Activated CD4-positive, alpha-beta memory T cell treated with anti-CD3 and anti-CD28 coated beads, Interleukin-2, amount 10 ng/mL, durations not matched to agents 7 days and 5 days (primary cell): ENCODE measurements at places on chromosomes 5 and 9. TPM values are rescaled to one million over a fixed set of nuclear protein-coding genes. Genes with fewer than 3 reads are reported as not detected.

Gene ACTBL2
- total RNA-seq = not detected

Gene GABRA1
- total RNA-seq = not detected

- peaks cover 33% of the 10 kb centered on the region for H3K4me1 ChIP-seq
- peaks cover 8% of the 10 kb centered on the region for H3K27me3 ChIP-seq
- H3K4me3 ChIP-seq = no peak overlapping the region
- DNase-seq = no peak
- no peak overlapping the region for H3K27ac ChIP-seq
These were observed 24.2 kb upstream of the STOM start for GRCh38 chr9:121394292-121394691.

GRCh38 chr9:94807556-94807955 lies 81.1 kb downstream of the AOPEP start:
- peaks cover 26% of the 10 kb centered on the region for H3K36me3 ChIP-seq
- no peaks in the 10 kb centered on the region for H3K27me3 ChIP-seq
- H3K27ac ChIP-seq = no peak overlapping the region
- no peak for DNase-seq
- no peak overlapping the region for H3K4me3 ChIP-seq

Gene HMMR
- 74.7 TPM for total RNA-seq

Gene SHISAL2B
- not detected for total RNA-seq

GRCh38 chr9:34252016-34252415 lies 73.2 kb downstream of the UBAP1 start:
- no peak for DNase-seq
- no peaks in the 10 kb centered on the region for H3K4me1 ChIP-seq
- H3K27ac ChIP-seq = peak overlapping the region; percentile 16
- H3K36me3 ChIP-seq = peaks cover 55% of the 10 kb centered on the region
- H3K27me3 ChIP-seq = no peaks in the 10 kb centered on the region

Gene TMEM252
- not detected for total RNA-seq

Gene KIF27
- total RNA-seq = 2.3 TPM

DNA sequence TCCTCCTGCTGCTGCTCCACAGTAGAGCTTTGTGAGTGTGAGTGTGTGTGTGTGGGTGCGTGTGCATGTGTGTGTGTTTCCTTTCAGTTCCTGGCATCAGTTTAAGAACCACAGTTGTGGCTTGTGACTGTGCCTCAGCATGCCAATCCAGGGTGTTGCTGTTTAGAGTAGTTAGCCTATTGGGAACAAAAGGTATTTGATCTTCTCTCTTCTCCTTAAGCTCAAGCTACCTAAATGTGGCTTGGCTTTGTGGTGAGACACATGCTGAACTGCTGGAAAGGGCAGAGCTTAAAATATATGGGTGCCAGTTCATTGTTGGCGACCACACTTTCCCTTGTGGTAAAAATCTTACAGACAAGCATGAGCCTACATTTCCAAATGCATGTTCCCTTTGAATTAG lies 116.6 kb upstream of the BNC2 start:
- no peak for DNase-seq
- H3K27ac ChIP-seq = no peak overlapping the region
- no peak overlapping the region for H3K4me3 ChIP-seq
- H3K27me3 ChIP-seq = no peaks in the 10 kb centered on the region
- H3K4me1 ChIP-seq = no peaks in the 10 kb centered on the region

Gene TAS2R1
- not detected for total RNA-seq

DNA sequence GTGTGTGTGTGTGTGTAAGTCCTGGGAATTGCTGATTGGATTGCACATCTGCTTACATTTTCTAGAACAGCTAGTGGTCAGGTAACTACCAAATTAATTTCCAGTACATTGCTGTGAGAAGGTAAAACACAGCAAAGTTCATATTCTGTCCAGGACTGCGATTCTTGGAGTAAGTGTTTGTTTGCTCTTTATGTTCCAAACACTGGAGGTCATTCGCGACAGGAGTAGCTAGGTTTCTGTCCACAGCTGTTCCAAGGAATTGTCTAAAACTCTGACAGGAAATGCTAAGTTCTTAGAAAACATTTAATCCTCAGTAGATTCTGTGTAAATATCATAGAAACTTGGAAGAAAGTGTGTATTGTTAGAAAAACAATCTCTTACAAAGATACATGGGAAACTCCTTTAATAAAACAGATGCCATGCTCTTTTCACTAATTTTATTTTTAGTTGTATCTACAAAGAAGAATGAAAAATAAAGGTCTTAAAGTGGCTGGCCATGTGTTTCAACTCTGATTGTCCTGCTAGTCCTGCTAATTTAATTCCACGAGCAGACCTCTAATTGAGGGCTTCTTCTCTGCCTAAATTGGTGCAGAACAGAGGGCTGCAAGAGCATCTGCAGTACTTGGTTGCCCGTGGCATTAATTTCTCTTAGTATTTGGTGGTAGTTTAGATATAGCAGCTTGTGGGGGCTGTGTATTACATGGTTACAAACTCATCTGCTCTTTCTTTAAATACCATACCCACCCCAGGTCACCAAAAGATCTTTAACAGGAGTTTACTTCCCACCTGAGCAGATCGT lies 464.5 kb downstream of the RASEF start:
- H3K27me3 ChIP-seq = no peaks in the 10 kb centered on the region
- no peak for DNase-seq
- H3K4me1 ChIP-seq = no peaks in the 10 kb centered on the region
- H3K36me3 ChIP-seq = no peaks in the 10 kb centered on the region

Gene SLC4A9
- total RNA-seq = 0.78 TPM

Gene APBA1
- 6.2 TPM for total RNA-seq

DNA sequence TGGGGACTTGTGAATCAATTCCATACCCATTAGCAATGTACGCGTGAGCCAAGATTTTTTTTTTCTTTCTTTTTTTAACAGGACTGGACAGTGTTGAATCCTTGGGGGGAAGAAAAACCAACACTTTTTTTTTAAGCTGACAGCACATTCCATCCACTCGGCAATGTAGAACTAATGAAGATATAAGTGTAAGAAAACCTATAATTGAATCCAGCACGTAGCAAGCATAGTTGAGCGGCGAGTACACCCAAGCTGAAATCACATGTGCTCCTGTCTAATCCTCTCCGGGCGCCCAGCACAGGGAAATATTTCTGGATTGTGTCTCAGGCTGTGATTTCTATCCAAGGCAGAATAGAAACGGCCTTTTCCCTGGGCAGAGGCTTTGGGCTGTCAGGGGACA lies 118.2 kb downstream of the BOD1 start:
- no peak overlapping the region for H3K4me3 ChIP-seq
- no peaks in the 10 kb centered on the region for H3K4me1 ChIP-seq
- H3K27ac ChIP-seq = no peak overlapping the region
- H3K27me3 ChIP-seq = peaks cover 1% of the 10 kb centered on the region
- H3K36me3 ChIP-seq = no peaks in the 10 kb centered on the region
- DNase-seq = no peak

GRCh38 chr5:178769617-178770260 lies 39.3 kb upstream of the ZNF354A start:
- H3K27ac ChIP-seq = no peak overlapping the region
- no peaks in the 10 kb centered on the region for H3K4me1 ChIP-seq
- DNase-seq = no peak
- H3K27me3 ChIP-seq = no peaks in the 10 kb centered on the region
- no peaks in the 10 kb centered on the region for H3K36me3 ChIP-seq

DNA sequence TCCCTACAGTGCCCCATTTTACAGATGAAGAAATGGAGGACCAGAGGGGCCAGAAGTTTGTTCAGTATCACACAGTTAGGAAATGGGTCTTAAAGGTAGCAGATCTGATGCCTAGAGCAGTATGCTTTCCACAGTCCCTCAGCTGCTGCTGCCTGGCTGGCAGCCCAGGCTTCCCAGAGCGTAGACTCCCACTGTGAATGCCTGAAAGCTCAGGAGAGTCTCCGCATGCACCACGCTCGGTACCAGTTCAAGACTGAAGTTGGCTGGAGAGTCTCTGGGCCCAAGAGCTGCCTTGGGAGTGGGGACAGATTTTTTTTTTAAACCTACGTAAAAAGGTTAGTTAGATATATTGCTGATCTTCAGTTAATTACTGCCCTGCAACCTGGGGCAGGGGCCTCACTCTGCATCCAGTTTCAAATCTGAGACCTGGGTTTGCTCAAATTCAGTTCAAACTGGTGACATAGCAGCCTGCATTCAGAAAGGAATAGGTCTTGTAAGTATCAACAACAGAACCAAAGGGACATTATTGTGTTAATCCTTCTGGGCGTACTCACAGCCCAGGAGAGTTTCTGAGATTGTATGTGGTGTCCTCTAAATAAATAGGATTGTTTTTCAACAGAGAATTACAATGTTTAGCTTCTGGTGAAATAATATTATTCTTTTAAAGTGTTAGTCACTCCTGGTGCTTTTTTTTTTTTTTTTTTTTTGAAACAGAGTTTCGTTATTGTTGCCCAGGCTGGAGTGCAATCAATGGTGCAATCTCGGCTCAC lies 8.3 kb downstream of the NANS start:
- no peak overlapping the region for H3K27ac ChIP-seq
- H3K36me3 ChIP-seq = peaks cover 51% of the 10 kb centered on the region
- H3K4me3 ChIP-seq = no peak overlapping the region
- H3K27me3 ChIP-seq = no peaks in the 10 kb centered on the region
- DNase-seq = no peak
- H3K4me1 ChIP-seq = peaks cover 36% of the 10 kb centered on the region

Gene MEIKIN
- 2.2 TPM for total RNA-seq

DNA sequence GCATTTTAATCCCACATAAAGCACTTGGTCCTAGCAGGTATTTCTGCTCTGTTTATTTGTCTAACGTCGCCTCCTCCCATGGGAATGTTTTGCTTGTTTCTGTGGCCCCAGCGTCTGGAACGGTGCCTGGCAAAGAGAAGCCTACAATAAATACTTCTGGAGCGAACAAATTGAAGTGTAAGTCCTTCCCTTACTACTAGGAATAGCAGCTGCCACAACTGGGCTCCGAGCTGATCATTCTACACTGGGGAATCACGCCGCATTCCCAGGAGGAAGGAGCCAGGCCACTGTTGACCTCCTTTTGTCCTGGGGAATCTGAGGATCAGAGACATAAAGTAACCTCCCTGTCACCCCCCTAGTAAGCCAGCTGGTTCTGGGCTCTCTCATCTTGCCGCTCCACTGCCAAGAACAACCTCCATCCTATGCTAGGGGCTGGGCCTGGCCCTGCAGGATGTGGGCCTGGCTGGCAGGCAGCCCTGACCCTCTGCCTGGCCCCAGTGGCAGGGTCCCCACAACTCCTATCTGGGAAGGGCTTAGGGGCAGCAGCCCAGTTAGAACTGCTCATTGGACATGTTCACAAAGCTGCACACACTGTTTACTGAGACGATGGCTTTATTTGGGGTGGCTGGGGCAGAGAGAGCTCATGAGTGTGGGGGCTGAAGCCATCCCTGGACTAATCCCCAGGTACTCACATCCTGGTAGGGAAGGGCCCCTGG lies 82.8 kb downstream of the GTF3C4 start:
- DNase-seq = no peak
- no peaks in the 10 kb centered on the region for H3K4me1 ChIP-seq
- peaks cover 13% of the 10 kb centered on the region for H3K27me3 ChIP-seq
- H3K4me3 ChIP-seq = no peak overlapping the region
- no peak overlapping the region for H3K27ac ChIP-seq

GRCh38 chr5:23579566-23579965 lies 72.2 kb downstream of the PRDM9 start:
- H3K36me3 ChIP-seq = no peaks in the 10 kb centered on the region
- H3K27me3 ChIP-seq = no peaks in the 10 kb centered on the region
- no peak overlapping the region for H3K4me3 ChIP-seq
- H3K27ac ChIP-seq = no peak overlapping the region
- H3K4me1 ChIP-seq = no peaks in the 10 kb centered on the region
